ENCODE measurements at places on chromosomes 4 and X.

DNA sequence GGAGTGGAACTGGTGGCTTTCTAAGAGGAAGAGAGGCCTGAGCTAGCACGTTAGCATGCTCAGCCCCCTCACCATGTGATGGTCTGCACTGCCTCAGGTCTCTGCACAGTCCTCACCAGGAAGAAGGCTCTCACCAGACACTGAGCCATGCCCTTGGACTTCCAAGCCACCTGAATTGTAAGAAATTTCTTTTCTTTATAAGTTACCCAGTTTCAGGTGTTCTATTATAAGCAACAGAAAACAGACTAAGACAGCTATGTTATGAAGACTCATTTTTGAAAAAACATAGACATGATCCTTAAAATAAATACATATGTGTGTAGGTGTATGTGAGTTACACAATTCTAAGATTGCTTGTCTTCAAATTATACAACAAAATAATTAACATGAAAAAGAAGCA, 74.7 kb downstream of the CEP44 start:
- DNase-seq = no peak

GRCh38 chrX:37926700-37927099, 79.3 kb upstream of the DYNLT3 start:
- DNase-seq = peak; percentile 46

DNA sequence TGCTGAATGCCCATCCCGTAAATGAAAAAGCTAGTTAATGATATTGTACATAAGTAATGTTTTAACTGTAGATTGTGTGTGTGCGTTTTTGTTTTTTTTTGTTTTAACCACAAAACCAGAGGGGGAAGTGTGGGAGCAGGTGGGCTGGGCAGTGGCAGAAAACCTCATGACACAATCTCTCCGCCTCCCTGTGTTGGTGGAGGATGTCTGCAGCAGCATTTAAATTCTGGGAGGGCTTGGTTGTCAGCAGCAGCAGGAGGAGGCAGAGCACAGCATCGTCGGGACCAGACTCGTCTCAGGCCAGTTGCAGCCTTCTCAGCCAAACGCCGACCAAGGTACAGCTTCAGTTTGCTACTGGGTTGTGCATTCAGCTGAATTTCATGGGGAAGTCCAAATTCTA, at the start of gene SPP1:
Gene SPP1, plus strand, starts transcription at position 249 of the 400 bp plus-strand sequence. CDS start 1,182 bp downstream, outside the sequence.
- peak; percentile 44 for DNase-seq

DNA sequence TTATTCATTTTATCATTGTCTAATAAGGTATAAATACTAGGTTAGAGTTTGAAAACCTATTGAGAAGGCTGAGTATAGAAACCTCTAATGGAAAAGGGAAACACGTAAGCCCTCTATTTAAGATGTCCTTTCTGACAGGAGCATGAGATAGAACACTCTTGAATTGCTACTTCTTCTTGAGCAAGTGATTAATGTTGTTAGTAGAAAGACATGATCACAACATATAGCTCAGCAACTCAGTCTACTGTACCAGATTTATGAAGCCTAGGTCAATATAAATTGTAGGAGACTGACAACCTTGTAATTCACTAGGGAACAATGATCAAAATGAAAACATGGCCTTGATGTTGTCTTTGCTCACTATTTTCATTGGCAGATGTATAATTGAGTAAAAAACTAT, 189.7 kb downstream of the ANTXR2 start:
- no peak for DNase-seq

DNA sequence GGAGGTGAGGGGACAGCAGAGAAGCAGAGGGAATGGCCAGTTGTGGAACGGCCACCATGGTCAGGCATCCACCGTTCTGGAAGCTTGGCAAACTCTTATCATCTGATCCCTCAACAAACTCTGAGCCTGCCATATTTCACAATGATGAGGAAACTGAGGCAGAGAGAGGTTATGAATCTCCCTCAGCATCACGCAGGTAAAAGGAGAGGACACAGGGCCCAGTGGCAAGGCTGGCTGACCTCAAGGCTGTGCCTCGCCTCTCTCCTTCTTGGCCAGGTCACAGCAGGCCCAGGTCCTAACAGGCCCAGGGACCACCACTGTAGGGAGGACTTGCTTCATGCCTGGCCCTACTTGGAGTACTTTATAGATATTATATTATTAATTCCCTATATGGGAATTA, 242.8 kb downstream of the EVC2 start:
- no peak for DNase-seq

- no peak for DNase-seq
These were observed 15.8 kb downstream of the FTSJ1 start for GRCh38 chrX:48491809-48492208.

GRCh38 chr4:113064244-113064643, 14.8 kb downstream of the ANK2 start:
- DNase-seq = no peak

- DNase-seq = no peak
These were observed 3.9 kb upstream of the LDOC1 start for GRCh38 chrX:141180851-141181250.
